ENCODE measurements at places on chromosomes 3 and 15.
A peak's percentile ranks its signal among the peaks of the same experiment; 100 is the strongest.

DNA sequence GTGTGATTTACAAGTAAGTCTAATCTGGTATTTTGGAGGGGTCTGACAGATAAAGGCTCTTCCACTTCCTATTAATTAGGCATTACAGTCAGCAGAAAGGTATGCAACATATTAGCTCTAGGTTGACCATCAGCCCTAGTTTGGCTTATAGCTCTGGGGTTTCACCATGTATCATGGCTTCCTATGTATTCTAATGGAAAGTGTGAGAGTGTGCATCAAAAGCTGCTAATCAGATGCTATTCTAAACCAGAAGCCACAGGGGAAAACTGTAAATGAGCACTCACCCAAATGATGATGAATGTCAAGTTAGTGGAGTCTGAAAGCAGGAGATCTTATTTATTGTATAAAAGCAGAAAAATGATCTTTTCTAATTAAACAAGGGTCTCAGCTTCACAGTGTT is 149.2 kb upstream of the MITF start:
- no peak for DNase-seq

- DNase-seq: no peak
These were observed 324.7 kb downstream of the SHQ1 start for GRCh38 chr3:72523429-72524151.

DNA sequence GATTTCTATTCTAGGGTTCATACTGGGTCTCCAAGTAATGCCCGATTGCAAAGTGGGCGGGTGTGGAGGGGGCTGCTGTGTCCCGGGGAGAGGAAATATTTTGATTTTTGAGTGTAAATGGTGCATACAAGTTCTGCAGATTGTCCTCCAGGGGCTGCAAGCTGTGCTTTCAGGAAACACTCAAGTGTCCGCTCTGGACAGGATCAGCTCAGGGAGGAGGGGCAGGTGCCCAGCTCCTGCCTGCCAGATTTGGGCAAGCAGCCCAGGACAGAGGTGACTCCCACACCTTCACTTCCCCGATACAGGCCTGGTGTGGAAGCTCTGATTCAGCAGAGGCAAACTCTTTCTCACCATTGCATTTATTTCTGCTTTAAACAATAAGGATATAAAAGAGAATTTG is 142.7 kb downstream of the ALDH1A2 start:
- DNase-seq: no peak

- DNase-seq: no peak
These were observed 53.8 kb downstream of the FSIP1 start for GRCh38 chr15:39728845-39729244.

GRCh38 chr15:60077581-60078359 is 73.7 kb downstream of the FOXB1 start:
- no peak for DNase-seq

GRCh38 chr15:68790910-68791309 is 29.8 kb downstream of the ANP32A start:
- no peak for DNase-seq

DNA sequence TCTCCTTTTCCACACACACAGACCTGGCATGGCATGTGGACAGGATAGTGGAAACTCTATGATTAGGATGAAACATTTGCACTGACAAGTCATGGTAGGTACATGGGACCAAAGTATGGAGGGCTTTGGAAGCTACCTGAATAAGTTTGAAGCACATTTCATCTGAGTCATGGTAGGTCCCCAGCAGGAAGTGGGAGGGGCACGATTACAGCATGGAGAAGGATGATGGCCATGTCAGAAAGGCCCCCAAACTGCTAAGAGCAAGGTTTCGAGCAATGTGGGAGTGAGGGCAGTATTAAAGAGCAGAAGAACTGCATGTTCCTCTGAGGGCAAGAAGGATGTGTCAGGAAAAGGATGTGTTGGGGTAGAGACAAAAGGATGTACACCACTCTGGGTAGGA is 51.5 kb upstream of the CSTA start:
- no peak for DNase-seq

- no peak for DNase-seq
These were observed 69.8 kb upstream of the ANKRD34C start for GRCh38 chr15:79212589-79213157.

GRCh38 chr3:153166206-153166605 is 4.2 kb downstream of the RAP2B start:
- DNase-seq: peak; percentile 28

- DNase-seq: no peak
These were observed 181.3 kb upstream of the EIF1B start for GRCh38 chr3:40128166-40128565.

GRCh38 chr15:84783493-84784251 is 33.5 kb upstream of the ALPK3 start:
- DNase-seq: no peak

DNA sequence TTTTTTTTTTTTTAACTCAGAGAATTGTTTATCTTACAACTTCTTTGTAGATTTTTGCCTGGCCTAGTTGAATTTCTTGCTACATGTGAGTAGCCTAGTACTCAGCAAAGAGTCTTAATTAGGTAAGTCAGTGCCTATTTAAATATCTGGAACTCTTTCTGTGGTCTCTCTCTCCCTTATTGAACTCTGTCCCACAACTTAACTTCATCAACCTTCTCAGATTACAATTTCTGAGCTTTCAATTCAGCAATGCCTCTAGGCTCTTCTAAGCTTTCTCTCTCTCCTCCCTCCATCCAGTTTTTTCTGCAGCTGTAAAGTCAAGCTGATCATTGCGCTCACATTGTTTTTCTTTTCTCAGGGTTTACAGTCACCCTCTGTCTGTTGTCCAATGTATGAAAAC is 517.6 kb upstream of the ROBO1 start:
- no peak for DNase-seq

DNA sequence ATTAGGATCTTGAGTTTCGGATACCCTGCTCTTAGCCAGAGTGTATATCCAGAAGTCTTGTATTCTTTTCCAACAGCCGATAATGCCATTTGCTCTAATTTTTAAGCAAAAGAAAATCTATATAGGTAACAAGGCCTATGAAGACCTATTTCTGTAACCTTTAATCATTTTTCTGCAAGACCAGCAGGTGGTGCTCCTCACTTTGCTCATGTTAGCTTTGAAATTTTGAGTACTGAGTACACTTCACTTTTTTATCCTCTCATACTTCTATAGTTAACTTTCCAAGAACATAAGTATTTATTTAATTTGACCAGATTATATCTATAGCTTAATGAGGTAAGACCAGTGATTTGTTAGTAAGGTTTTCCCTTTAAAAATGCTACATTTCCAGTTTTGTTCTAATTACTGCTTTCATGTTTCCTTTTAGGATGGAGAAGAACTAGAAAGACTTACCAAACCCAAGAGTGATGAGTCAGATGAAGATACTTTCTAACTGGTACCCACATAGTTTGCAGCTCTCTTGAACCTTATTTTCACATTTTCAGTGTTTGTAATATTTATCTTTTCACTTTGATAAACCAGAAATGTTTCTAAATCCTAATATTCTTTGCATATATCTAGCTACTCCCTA is 20.5 kb downstream of the SLC35A5 start:
- DNase-seq: peak; percentile 60

DNA sequence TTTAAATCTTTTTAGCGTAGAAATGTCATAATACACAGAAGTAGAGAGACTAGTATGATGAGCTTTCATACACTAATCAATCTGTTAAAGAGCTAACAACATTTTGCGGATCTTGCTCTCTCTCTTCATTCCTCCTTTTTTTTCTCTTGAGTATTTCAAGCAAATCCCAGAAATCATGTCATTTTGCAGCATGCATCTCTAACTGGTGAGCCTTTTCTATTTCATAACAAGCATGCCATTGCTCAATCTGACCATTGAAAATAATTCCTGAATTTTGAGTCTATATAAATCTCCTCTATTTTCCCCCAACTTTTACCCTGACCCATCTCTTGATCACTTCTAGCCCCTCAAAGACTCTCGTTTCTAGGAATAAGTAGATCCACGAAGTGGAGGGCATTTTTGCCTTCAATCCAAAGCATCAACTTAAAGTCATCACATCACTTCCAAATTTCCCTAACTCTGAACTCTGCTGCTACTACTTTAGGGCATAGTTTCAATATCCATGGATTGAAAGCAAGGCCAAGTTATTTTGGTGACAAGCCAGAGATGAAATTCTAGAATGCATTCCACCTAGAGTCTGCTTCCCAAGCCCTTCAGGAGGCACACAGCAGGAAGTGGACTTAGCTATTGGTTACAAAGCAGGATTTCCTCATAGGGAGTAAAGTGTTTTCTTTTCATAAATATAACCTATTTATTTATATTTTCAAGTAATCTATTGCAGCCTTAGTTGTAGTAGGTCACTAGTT is 253.5 kb upstream of the ZPLD1 start:
- no peak for DNase-seq

DNA sequence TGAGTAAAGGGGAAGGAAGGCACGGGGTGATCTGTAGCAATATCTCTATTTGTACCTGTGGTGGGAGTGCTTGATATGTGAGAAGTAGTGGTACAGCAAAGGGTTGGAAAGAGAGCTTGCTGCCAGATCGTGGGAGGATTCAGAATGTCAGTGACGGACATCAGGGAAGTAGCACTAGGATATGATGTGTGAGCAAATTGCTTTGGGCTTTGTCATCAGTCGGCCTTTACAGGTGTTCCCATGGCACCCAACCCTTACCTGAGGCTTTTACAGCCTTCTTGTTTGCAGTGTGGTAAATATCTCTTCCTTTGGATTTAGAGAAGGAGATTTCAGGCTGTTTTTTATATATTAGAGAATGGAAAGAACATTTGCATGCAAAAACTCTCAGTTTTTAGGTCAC is 29.8 kb downstream of the IL1RAP start:
- no peak for DNase-seq

DNA sequence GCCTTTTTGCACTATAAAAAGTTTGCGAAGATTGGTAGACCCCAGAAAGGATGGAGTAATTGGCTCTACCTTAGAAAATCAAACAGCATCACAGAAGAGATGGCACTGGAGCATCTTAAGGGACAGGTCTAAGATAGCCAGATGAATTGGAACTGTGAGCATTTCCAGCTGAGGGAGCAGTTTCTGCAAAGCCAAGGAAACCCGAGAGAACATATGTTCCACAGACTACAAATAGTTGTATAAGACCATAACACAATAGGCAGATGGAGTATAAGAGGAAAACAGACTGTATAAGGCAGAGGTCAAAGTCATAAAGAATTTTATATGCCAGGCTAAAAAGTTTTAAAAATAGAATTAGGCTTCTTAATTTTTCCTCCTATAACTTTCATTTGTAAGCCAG is 46.0 kb downstream of the TSC22D2 start:
- DNase-seq: no peak

DNA sequence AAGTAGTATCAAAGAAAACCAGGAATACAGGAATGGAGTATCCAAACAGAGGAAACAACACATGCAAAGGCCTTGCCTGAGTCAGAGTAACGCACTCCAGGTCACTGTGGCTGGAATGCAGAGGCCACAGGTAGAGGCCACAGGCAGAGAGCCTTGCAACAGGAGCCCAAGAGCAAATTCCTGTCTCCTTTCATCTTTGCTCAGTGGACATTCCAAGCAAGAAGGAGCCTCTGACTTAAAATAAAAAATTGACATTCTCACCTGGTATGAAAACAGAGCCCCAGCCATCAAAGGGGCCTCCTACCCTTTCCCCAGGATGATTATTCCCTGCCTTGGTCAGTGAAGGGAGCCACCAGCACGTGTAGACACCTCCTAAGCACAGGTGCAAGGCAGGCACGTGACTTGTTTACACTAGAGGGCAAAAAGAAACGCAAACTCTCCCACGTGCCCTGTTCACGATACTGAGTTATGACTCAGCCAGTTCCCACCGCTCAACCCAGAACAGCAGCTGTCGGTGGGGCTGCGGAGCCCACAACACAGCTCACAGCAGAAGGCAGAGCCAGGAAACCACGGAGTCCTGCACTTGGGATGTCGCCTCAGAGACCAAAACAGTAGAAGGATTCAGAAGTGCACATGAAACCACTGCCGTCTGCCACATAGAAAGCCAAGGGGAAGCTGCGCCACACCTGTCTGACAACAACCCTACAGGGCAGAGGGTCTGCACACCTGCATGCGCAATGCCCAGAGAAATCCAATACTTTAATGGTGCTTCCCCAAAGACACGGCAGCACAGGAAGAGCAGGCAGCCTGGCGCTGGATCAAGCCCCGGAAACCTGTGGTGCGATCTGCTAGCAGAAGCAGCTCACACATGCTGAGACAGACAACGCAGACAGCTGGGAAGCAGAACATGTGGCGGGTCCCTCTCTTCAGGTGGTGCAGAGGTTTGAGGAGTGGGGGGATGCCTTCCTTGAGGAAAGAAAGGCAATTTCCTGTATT is 52.1 kb downstream of the ITGB5 start:
- DNase-seq: peak; percentile 57

DNA sequence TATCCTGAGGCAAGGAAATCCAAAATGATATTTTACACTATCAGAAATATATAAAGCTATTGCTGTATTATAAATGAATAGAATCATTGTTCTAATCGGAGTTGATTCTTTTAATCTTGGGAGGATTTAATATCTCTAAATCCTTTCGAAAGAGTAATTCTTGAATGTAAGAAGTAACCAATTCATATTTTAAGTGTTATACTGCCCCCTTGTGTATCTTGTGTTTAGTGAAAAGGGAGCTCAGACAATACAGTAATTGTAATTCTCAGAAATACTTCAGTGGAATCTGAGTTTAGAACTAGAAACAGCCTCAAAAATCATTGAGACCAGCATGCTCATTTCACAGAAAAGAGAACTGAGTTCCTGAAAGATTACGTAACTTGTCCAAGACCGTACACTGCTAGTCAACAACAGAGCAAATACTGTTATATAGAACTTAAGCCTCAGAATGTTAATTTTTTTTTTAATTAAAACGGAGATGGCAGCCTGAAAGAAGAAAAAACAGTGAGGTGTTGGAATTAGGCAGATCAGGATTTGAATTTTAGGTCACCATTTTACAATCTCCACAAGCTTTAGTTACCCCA is 42.9 kb downstream of the PLCH1 start:
- DNase-seq: peak; percentile 27

DNA sequence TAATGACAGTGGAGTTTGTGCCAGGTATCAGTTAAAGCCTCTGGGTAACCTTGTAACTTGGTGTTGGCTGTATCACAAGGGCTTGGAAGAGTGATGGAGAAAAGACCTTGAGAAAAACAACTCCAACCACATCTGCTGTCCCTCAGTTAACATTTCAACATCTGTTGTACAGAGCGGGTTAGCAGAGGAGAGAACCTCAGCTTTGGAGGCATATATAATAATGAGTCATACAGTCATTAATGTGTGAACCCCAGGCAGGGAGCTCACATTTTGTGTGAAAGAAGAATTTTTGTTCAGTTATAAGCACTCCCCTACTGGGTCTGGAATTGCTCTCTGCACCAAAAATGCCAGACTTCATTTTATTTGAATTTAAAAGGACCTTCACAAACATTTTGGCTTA is 439.5 kb downstream of the PDCD6IP start:
- no peak for DNase-seq

GRCh38 chr3:46024131-46024530 is 3.2 kb downstream of the XCR1 start:
- no peak for DNase-seq

Data from activated CD4-positive, alpha-beta T cell treated with anti-CD3 and anti-CD28 coated beads, Interleukin-2, amount 10 ng/mL, durations not matched to agents 7 days and 5 days (primary cell).